ENCODE measurements at places on chromosomes 11 and 22. TPM values are rescaled to one million over a fixed set of nuclear protein-coding genes. Genes with fewer than 3 reads are reported as not detected.

TAF6L gene
- polyA plus RNA-seq: 48.0 TPM

CEND1 gene
- not detected for polyA plus RNA-seq

SYCE3 gene
- not detected for polyA plus RNA-seq

BATF2 gene
- polyA plus RNA-seq: 6.4 TPM

LRRC74B gene
- 0.04 TPM for polyA plus RNA-seq

LRP4 gene
- polyA plus RNA-seq: 0.19 TPM

GRAMD1B gene
- polyA plus RNA-seq: not detected

PPME1 gene
- 48.4 TPM for polyA plus RNA-seq

OR4D6 gene
- not detected for polyA plus RNA-seq

OR8G5 gene
- polyA plus RNA-seq: 1.7 TPM

PDE2A gene
- polyA plus RNA-seq: 1.6 TPM

GRIA4 gene
- not detected for polyA plus RNA-seq

RRM1 gene
- 106 TPM for polyA plus RNA-seq

MMP8 gene
- polyA plus RNA-seq: not detected

HTR3B gene
- polyA plus RNA-seq: not detected

FADS2 gene
- 23.9 TPM for polyA plus RNA-seq

FLRT1 gene
- not detected for polyA plus RNA-seq

MAPK12 gene
- 69.4 TPM for polyA plus RNA-seq

FDXACB1 gene
- polyA plus RNA-seq: 3.9 TPM

IFTAP gene
- polyA plus RNA-seq: 23.1 TPM

LINC01488 gene
- polyA plus RNA-seq: not detected

ALDH3B2 gene
- polyA plus RNA-seq: not detected

ADM2 gene
- polyA plus RNA-seq: 2.2 TPM

ACAD8 gene
- 34.1 TPM for polyA plus RNA-seq

PAK1 gene
- polyA plus RNA-seq: 2.2 TPM

LRRC56 gene
- 4.3 TPM for polyA plus RNA-seq

RASL10A gene
- 0.54 TPM for polyA plus RNA-seq

TRPC6 gene
- polyA plus RNA-seq: not detected

TYR gene
- polyA plus RNA-seq: not detected

OR6T1 gene
- not detected for polyA plus RNA-seq

GLYAT gene
- polyA plus RNA-seq: 0.47 TPM

DBX1 gene
- polyA plus RNA-seq: not detected

ZNF215 gene
- 14.1 TPM for polyA plus RNA-seq

DERL3 gene
- polyA plus RNA-seq: 12.4 TPM

PGR gene
- polyA plus RNA-seq: 2.1 TPM

HTR3A gene
- polyA plus RNA-seq: not detected

EIF3F gene
- polyA plus RNA-seq: 114 TPM

SLCO2B1 gene
- polyA plus RNA-seq: 12.9 TPM

APOBEC3H gene
- polyA plus RNA-seq: not detected

CHRM1 gene
- polyA plus RNA-seq: not detected

RNF26 gene
- polyA plus RNA-seq: 26.7 TPM

All from K562 (cell line).